Naive B cell (primary cell): ENCODE measurements at places on chromosomes 6 and 20.

- no peak for DNase-seq
Measured at GRCh38 chr20:20391766-20392165, 23.9 kb downstream of the INSM1 start.

DNA sequence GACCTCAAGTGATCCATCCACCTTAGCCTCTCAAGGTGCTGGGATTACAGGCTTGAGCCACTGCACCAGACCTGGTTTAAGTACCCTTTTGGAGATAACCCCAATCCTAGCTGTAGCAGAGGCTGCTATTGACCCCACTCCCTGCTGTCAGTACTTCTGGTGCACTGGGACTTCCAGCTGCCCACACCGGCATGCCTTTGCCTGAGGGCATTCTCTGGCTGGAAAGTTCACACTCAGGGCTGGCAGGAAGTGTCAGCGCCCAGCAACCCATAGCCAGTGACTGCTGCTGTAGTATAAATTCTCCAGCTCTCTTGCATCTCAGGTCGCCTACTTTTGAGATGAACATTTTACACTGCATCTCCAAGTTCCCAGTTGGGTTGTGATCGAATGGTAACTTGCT, 75.3 kb downstream of the UTRN start:
- no peak for DNase-seq

GRCh38 chr6:12062605-12063004, 50.5 kb downstream of the HIVEP1 start:
- no peak for DNase-seq

DNA sequence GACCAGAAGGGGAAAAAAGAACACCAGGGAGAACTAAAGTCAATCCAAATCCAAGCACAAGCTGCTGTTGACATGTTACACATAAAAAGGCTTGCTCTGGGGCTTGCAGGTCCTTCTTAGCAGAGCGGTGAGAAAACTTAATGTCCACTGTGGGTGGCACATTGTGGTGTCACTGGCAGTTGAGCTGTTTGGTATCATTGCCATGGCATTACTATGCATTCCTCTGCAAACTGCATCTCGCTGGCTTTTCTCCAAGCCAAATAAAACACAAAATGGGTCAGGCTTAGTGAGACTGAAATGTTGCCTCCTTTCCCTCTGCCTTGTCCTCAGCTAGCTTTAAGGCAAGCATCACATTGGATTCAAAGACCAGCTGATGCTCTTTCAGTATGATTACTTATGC, 40.9 kb downstream of the LY86 start:
- DNase-seq = no peak

DNA sequence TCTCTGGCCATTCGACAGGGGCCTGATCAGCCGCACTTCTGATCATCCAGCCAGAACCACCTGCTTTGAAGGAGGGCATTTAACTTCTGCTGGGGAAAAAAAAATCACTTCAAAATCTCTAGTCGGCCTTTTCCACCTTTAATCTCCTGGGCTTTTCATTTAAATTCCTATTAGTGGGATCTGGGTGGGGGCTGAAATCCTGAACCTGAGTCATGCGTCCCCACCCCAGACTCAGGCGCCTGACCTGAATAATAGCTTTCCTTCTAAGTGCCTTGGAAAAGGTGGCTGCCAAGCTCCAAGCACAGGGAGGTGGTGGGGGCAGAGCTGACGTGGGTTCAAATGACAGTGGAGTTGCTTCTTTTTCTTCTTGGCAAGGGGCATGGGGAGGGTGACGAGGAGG, 246.0 kb upstream of the EXOC2 start:
- no peak for DNase-seq

DNA sequence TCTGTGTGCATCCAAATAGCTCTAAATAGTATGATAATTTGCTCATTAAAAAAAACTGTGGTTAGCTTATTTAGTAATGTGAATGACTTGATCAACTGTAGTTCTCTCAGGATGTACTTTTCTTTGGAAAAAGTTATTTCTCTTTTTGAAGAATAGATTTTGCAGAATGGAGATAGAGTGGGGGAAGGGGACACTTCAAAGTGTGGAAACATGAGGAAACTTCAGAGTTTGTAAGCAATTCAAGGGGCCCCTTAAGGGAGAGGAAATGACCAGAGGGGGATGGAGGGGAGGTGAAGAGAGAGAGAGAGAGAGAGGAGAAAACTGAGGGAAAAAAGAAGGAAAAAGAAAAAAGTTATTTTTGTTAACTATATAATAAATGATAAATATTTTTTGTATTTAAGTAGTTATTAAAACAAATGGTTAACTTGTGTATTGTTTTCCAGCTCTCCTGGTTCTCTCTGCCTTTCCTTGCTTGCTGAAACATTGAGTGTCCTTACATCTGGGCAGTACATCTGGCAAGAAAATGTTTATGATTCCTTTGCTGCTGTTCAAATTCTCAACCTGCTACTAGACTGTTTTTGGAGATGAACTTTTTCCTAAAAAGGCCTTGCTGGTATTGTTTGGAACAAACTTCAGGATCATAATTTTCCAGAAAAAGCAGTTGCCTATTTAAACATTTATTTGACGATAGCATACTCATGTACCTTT, 497.5 kb upstream of the CITED2 start:
- no peak for DNase-seq

- no peak for DNase-seq
Measured at GRCh38 chr6:109360281-109360680, 22.0 kb downstream of the CD164 start.
